Forelimb muscle (tissue), 1 donor: ENCODE measurements at places on chromosomes 1 and 21.

- no peak for DNase-seq
Observed at GRCh38 chr1:163703794-163704193, 382.0 kb downstream of the NUF2 start.

DNA sequence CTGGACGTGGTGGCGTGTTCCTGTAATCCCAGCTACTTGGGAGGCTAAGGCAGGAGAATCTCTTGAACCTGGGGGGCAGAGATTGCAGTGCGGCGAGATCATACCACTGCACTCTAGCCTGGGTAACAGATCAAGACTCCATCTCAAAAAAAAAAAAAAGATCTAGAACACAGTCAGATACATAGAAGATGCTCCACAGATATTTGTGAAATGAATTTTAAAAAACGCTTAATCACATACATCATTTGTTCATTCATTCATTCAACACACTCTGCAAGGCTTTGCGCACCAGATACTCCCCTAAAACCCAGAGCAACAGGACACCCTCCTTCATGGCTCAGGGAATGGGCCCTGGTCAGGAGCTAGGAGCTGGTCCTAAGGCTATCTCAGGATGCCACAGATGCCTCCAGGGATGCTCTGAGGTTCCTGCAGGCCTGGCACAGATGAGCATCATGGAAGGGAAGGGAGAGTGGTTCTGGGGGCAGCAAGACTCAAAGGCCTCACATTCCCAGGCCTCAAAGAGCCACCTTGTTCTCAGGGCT, 6.4 kb downstream of the HSPG2 start:
- DNase-seq: no peak

GRCh38 chr1:164186881-164187280, 372.1 kb upstream of the PBX1 start:
- DNase-seq: no peak

GRCh38 chr1:67582625-67583461, 102.2 kb upstream of the GADD45A start:
- no peak for DNase-seq

DNA sequence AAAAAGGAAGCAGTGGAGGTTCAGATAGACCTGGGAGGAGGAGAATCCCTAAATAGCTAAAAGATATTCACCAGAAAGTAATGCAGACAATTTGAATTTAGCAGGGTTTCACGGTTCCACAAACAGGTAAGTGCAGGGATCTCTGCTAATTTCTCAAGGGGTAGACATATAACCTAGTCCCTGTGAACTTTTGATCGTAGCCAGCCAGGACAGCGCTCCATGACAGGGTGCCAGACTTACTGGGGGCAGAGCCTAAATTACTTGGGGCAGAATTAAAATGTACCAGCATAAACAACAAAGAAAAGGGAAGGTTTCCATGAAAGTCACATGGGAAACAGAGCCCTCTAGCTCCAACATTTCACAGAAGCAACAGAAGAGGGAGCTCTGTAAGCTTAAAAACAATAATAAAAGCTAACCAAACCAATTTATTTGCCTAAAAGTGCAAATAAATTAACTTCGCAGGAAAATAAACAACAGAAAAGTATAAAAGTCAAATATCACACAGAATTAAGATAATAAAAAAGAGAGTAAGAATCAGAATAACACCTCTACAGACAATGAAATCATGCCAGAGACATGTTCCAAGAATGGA, 198.3 kb downstream of the DUSP10 start:
- DNase-seq: no peak

GRCh38 chr21:15057285-15057684, 7.5 kb downstream of the NRIP1 start:
- DNase-seq: no peak

DNA sequence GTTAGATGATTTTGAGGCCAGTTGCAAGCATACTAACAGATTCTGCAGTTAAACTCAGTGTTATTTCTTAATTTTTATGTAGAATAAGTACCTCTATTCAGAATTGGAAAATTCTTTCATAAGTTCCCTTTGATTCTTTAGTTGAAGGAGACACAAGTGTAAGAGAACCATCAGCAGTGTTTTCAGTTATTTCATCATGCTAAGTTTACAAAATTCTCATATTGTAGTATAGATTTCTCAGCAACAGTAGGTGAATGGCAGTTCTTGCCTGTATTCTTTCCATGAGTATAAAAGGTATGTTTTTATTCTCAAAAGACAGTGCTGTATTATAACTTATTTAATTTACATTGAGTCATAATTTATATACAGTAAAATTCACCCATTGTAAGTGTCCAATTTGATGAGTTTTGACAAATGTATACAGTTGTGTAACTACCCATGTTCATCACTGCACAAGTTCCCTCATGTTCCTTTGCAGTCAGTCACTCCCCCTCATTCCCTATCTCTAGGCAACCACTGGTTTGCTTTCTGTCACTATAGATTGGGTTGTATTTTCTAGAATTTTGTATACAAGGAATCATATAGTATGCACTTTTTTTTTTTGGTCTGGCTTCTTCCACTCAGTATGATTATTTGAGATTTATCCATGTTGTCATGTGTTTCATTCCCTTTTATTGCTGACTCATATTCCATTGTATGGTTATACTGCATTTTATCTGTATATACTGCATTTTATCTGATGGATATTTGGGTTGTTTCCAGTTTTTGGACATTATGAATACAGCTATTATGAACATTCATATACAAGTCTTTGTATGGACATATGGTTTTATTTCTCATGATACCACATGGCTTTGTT, 3.9 kb downstream of the RPS6KC1 start:
- no peak for DNase-seq
